ENCODE measurements at places on chromosomes 2 and 18. TPM values are rescaled to one million over a fixed set of nuclear protein-coding genes. Genes with fewer than 3 reads are reported as not detected.

The PSMA8 gene
- 0.14 TPM for total RNA-seq

- no peak overlapping the region for H3K27ac ChIP-seq
- H3K36me3 ChIP-seq: no peaks in the 10 kb centered on the region
- H3K4me1 ChIP-seq: no peaks in the 10 kb centered on the region
- H3K4me3 ChIP-seq: no peak overlapping the region
These were observed 44.3 kb downstream of the MAP3K20 start for GRCh38 chr2:173119944-173120343.

The CFC1B gene
- total RNA-seq: not detected

- H3K36me3 ChIP-seq: no peaks in the 10 kb centered on the region
- H3K4me3 ChIP-seq: no peak overlapping the region
- no peaks in the 10 kb centered on the region for H3K4me1 ChIP-seq
These were observed 136.8 kb downstream of the CAPN13 start for GRCh38 chr2:30670453-30670852.

DNA sequence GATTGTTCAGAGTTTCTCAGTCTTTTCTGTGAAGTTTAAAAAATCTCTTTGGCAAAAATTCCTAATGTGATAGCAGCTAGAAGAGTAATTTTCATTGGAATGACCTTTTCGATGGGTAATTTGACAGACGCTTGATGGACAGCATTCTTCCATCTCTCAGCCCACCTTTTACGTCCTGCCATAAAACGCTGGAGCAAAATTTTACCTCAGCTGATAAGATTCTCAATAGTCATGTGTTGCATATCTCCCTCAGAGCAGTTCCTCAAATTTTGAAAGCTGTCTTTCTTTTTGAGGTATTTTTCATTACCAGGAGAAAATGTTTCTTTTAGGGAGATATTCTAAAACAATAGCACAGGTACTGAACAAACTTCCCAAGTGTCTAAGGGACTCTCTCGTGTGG, 441.4 kb downstream of the PARD3B start:
- H3K27ac ChIP-seq: no peak overlapping the region

DNA sequence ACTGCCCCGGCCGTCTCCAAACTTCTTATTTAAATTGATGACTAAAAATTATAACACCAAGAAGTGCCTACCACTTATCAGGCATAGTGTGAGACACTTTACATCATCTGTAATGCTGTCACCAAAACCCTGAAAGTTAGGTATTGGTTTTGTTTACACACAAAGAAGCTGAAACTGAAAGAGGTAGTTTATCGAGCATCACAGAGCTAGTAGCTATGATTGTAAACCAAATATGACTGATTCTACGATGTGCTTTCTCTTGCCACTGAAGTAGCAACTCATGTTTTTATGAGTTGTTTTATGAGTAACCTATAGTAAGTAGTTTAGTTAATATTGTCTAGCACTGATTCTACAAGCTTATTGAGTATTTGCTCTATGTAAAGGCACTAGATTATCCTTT, 31.5 kb downstream of the DYNC1I2 start:
- no peaks in the 10 kb centered on the region for H3K4me1 ChIP-seq
- H3K27me3 ChIP-seq: no peaks in the 10 kb centered on the region
- no peak overlapping the region for H3K4me3 ChIP-seq
- no peak overlapping the region for H3K27ac ChIP-seq

DNA sequence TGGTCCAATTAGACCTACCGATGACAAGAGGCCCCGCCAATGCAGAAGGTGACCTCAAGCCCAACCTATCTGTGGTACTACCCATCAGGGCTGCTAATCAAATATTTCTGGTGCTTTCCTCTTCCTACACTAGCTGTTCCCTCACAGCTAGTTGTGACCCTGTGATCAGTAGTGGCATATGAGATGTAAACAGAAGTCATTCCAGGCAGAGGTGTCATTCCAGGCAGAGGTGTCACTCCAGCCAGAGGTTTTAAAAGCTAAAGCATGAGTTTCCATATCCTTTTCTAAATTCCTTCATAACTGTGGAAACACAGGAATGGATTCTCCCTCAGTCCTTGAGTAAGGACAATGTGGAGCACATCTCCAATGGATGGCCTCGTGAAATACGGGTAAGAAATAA, 110.9 kb upstream of the DNAJC10 start:
- H3K27me3 ChIP-seq: no peaks in the 10 kb centered on the region
- no peaks in the 10 kb centered on the region for H3K4me1 ChIP-seq
- no peaks in the 10 kb centered on the region for H3K36me3 ChIP-seq
- no peak for DNase-seq
- H3K27ac ChIP-seq: no peak overlapping the region

The ASB18 gene
- total RNA-seq: not detected

- H3K27ac ChIP-seq: peak overlapping the region; percentile 75
- no peak overlapping the region for H3K4me3 ChIP-seq
- H3K36me3 ChIP-seq: no peaks in the 10 kb centered on the region
These were observed 1.9 kb upstream of the ESPNL start for GRCh38 chr2:238097988-238098871.

GRCh38 chr18:61847164-61847791, 45.5 kb downstream of the RNF152 start:
- no peaks in the 10 kb centered on the region for H3K4me1 ChIP-seq
- H3K27ac ChIP-seq: no peak overlapping the region
- H3K36me3 ChIP-seq: peaks cover 4% of the 10 kb centered on the region
- no peak for DNase-seq
- H3K27me3 ChIP-seq: no peaks in the 10 kb centered on the region
- no peak overlapping the region for H3K4me3 ChIP-seq

DNA sequence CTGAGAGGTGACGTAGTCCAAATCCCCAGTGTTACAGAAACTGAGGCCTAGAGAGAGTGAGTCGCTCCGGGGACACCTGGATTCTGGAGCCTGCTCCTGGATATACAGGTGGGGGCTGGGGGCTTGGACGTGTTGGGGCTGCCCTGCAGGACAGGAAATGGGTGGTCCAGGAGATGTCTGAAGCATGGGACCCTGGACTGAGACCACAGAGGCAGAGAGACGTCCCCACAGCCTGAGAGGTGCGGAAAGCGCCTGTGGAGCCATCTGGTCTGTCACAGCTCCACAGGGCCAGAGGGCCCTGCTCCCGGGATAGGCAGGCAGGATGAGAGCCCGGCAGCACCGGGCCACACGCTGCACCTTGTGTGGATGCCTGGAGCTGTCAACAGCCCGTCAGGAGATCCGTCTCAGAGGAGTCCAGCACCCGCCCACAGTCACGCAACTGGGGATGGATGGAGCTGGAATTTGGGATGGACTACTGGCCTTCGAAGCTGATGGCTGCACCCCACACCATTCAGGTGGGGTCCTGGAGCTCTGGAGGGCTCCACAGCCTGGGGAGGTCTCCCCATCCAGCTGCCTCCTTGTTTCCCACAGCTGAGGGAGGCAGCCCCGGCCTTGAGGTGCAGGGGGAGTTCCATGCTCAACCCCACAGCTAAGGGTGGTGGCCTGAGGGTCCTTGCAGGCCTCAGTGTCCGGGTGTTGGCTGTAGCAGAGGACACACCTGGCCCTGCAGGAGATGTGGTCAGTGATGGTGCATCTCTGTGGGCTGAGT, 303.0 kb downstream of the NDUFA10 start:
- H3K4me1 ChIP-seq: no peaks in the 10 kb centered on the region
- H3K4me3 ChIP-seq: no peak overlapping the region
- H3K27me3 ChIP-seq: no peaks in the 10 kb centered on the region
- no peak for DNase-seq
- H3K27ac ChIP-seq: no peak overlapping the region

DNA sequence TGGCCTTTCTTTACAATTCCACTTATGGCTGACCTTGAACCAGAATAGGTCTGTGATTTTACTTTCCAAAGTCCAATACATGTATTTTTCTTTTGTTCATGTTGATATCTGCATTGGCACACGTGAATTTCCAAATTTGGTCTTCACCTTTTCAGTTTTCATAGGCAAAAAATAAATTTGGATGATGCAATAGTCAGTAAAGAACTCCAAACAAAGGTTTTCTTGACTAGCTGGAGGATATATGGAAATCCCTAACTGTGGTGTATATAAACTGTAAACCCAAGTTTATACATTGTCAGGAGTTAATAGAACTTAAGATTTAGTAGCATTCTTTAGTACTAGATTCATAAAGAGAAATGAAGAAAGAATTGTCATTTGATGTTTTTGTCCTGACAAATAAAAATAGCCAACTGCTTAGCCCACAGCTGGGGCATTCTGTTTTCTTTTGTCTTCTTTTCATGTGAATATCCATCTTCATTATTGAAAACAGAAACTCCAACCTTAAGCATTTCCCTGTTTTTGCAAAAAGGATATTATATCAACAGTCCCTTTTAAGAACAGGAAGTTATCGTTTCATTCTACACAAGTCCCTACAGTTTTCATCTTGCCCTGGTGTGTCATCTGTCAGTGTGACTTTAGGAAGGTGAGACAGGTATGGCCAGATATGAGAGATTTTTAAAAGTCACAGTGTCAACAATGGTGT, 132.9 kb downstream of the BCL2 start:
- no peaks in the 10 kb centered on the region for H3K36me3 ChIP-seq
- H3K4me1 ChIP-seq: peaks cover 3% of the 10 kb centered on the region
- DNase-seq: no peak
- no peak overlapping the region for H3K4me3 ChIP-seq

- H3K27me3 ChIP-seq: no peaks in the 10 kb centered on the region
- H3K27ac ChIP-seq: no peak overlapping the region
- no peaks in the 10 kb centered on the region for H3K4me1 ChIP-seq
- H3K4me3 ChIP-seq: no peak overlapping the region
- H3K36me3 ChIP-seq: no peaks in the 10 kb centered on the region
- no peak for DNase-seq
These were observed 1088.1 kb downstream of the TSN start for GRCh38 chr2:122843503-122843902.

The FBXO48 gene
- total RNA-seq: 0.75 TPM

GRCh38 chr2:221787561-221787960, 215.5 kb upstream of the EPHA4 start:
- no peaks in the 10 kb centered on the region for H3K4me1 ChIP-seq
- DNase-seq: no peak
- no peak overlapping the region for H3K27ac ChIP-seq
- no peak overlapping the region for H3K4me3 ChIP-seq
- H3K27me3 ChIP-seq: no peaks in the 10 kb centered on the region
- H3K36me3 ChIP-seq: no peaks in the 10 kb centered on the region

DNA sequence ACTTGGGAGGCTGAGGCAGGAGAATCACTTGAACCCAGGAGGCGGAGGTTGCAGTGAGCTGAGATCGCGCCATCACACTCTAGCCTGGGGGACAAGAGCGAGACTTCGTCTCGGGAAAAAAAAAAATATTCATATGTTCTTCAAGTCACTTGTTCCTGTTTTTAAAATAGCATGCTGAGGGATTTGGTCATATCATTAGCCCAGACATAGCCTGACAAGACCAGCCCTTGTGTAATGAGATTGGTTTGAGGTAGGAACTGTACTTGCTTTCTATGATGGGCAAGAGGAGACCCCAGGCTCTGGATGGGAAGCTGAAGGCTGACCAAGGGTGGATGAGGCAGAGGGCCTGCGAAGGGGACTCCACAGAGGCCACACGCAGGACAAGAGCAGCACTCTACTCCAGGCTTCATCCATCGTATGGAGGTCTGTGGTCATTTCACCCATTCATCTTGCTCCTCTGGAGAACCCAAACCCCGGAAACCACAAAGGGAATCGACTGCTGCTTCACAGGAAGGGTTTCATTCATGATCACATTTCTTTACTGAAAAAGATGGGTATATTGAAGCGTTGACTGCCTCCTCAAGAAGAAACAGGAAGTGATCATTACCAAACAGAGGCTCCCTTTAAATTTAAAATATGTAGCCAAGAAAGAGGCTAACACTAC, 87.1 kb upstream of the ZNF397 start:
- no peaks in the 10 kb centered on the region for H3K4me1 ChIP-seq
- DNase-seq: no peak
- H3K27me3 ChIP-seq: no peaks in the 10 kb centered on the region
- H3K4me3 ChIP-seq: no peak overlapping the region
- H3K36me3 ChIP-seq: no peaks in the 10 kb centered on the region
- H3K27ac ChIP-seq: no peak overlapping the region

The CTAGE1 gene
- total RNA-seq: not detected
